Caki2 (cell line): ENCODE measurements at places on chromosomes 12 and 14.

GRCh38 chr14:69753860-69754259 is 13.1 kb upstream of the SRSF5 start:
- DNase-seq = no peak

- DNase-seq = peak; percentile 31
Observed at GRCh38 chr12:125604976-125605375, 539.7 kb downstream of the AACS start.

DNA sequence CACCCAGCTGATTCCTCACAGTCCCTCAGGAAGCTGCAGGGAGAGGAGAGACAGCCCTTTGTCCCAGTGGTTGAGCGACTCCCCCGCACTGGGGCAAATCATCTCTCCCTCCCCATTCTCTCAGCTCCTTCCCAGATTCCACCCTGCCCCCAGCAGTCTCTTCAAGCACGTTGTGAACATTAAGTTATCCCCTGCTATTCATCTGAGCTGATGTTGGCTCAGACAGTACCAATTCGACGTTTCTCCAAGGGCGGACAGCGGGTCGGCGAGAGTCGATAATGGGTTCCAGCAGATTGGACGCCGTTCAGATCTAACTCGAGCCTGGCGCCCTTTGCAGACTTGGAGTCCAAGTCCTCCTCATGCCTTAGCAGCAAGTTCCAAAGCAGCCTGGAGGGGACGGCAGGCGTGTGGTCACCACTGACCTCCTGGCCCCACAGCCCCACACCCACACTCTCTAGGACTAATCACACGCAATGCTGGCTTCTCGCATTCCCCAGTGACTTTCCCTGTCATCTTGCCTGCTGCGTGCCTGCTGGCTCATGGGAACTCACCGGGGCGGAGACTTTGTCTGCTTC is 245.9 kb downstream of the CHST11 start:
- no peak for DNase-seq

- no peak for DNase-seq
Observed at GRCh38 chr14:102902523-102903247, 19.8 kb upstream of the AMN start.

DNA sequence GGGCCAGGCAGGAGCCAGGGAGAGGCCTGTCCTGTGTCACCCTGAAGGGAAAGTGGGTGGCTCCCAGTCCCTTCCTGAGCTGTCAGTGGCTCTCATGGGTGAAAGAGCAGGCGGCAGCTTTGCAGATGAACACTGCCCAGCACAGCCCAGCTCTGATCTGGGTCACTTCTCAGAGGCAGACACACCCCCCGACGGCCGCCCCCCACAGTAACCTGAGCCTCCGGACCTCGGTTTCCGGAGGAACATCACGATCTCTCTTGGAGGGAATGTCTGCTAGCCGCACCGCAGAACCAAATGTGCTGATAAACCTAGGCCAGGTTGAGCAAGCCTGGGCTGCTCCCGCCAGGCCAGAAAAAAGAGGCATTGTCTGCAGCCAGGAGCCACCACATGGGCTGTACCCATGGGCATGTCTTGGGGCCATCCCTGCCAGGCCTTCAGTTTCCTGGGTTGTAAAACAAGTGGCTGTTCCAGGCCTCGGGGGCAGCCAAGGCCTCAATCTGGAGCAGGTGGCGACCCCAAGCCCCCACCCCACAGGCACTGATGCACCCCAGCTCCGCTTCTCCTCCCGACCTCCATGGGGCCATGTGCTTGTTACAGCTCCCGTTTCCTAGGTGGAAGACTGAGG is 57.6 kb downstream of the NCOR2 start:
- peak; percentile 87 for DNase-seq

DNA sequence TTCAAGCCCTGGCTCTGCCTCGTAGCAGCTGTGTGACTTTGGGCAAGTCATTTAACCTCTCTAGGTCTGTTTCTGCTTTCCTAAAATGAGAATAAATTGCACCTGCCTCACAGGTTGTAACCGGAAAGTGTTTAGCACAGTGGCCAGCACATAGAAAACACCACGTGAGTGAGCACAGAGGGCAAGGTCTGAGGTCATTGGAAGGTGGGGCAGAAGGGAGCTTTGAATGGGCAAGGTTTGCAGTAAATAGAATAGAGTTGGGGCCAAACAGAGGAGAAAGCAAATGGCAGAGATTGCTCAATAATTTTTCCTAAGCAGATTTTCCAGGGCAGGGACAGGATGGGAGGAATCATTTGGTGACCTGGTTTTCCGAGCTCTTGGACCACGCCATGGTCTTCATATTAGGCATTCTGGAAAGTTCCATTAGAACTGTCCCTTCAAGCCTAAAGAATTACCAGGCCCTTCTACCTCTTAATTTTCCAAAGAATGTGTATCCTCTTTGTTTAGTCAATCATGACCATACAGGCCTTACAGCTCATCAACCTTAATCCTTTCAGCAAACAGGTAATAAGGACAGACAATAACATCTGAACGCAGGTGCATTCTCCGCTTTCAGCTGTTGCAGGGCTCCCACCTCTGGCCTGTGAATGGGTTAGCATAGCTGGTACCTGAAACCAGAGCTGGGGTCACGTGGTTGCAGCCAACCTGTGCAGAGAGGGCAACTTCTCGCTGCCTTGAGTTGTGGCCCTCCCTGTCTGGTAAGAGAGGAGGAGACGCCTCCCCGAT is 53.8 kb downstream of the VWF start:
- DNase-seq = no peak

GRCh38 chr14:67710209-67710608 is 8.5 kb downstream of the RDH12 start:
- DNase-seq = no peak

DNA sequence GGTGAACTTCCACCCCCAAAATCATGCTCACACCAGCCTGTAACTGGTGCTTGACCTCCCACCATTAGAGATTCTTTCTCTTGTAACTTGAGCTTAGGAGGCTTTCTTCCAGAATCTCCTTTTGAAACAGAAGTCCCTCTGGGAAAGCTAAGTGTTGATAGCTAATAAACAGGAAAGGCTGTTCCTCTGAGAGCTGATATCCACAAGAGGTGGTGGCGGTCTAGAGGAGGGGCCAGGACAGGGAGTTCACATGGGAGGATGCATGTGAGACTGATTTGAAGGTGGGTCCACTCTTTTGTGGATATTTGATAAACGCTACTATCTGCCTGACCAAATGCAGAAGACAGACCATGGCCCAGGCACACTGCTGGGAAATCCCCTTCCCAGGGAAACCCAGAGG is 10.2 kb upstream of the PRMT8 start:
- DNase-seq = no peak

- DNase-seq = no peak
Observed at GRCh38 chr12:102730996-102731395, 186.0 kb downstream of the PAH start.

- DNase-seq = no peak
Observed at GRCh38 chr12:662566-663292, 516 bp downstream of the NINJ2 start.

DNA sequence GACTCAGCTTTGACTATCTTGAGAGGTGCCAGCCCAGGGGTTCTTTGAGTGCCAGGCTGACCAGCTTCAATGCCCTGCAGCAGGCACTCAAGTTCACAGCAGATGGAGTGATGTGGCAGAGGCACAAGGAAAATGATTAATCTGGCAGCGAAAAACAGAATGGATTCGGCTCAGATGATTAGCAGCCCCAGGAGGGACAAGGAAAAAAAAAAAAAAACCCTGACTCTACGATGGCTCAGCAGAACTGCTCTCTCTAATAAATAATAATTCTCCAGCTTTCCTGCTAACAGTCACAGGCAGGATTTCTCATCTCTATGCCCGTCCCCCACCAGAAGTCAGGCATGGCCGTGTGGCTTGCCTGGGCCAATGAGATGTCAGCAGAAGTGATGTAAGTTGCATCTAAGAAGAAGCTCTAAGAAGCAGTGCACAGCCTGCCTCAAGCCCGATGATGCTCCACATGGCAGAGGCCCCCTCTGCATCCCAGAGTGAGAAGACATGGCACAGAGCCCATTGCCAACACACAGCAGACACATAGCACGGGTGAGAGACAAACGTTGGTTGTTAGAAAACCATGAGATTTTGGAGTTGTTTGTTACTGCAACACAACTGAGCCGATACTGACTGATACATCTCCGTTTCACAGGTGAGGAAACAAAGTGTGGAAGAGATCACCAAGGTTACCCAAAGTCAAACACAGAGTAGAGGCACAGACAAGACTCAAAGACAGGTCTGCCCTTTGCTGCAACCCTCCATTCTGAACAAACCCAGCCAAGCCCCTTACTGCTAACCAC is 111.0 kb downstream of the SCARB1 start:
- peak; percentile 97 for DNase-seq

DNA sequence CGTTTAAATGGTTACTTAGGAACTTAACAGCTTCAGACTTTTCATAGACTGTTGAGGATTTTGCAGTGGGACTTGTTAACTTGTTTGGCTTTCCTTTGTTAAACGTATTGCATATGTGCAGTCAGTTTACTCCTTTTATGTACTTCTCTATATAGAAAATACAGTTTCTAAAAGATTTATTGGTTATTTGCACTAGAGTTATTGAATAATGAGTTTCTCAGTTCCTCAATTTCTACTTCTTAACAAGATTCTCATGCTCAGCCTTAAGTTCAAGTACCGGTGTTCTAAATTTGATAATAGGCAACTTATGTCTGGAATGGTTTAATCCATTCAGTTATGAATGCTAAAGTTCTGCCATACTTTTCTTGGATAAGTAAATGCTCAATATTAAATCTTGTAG is 919 bp downstream of the PSMA3 start:
- no peak for DNase-seq

GRCh38 chr14:65336191-65336591 is 76.3 kb upstream of the FUT8 start:
- no peak for DNase-seq

DNA sequence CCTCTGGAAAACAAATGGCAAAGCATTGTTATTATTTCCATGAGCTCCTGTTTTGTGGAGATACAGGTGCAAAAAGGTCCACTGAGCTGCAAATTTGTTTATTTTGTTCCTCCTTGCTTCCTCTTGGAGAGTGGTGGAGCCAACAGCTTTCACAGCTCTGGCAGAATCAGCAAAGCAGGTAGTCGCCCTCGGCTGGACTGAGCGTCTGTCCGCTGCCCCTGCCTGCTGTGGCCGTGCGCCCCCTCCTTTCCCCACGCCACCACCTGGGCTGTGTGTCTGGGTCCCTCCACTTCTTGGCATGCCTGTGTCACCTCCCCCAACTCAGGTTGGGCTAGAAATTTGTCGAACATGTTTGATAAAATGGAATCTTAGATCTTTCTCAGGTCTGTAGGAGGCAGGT is 188.2 kb downstream of the TSPAN9 start:
- DNase-seq = no peak

GRCh38 chr12:53211476-53212381 is 4.7 kb upstream of the ITGB7 start:
- no peak for DNase-seq

DNA sequence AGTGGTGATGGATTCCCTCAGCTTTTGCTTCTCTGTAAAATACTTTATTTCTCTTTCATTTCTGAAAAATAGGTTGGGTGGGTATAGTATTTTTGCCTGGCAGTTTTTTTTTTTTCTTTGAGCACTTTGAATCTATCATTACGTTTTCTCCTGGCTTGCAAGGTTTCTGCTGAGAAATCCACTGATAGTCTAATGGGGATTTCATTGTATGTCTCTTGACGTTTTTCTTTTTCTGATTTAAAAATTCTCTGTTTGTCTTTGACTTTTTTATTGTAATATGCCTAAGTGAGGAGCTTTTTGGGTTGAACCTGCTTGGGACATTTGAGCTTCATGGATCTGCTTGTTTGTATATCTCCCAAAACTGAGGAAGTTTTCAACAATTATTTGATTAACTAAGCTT is 606.0 kb downstream of the KCNH5 start:
- DNase-seq = no peak

DNA sequence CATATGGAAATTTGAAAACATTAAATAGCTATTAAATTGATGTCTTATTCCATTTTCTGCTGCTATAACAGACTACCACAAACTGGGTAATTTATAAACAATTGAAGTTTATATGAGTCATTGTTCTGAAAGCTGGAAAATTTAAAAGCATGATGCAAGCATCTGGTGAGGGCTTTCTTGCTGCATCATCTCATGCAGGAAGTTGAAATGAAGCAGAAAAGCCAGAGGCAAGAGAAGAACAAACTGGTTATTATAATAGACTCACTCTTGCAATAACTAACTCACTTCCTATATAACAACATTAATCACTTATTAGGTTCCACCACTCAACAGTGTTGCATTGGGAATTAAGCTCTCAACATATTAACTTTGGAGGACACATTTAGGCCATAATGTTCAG is 1277.4 kb downstream of the LRFN5 start:
- peak; percentile 64 for DNase-seq

GRCh38 chr14:51468523-51468922 is 183.2 kb upstream of the FRMD6 start:
- DNase-seq = no peak

DNA sequence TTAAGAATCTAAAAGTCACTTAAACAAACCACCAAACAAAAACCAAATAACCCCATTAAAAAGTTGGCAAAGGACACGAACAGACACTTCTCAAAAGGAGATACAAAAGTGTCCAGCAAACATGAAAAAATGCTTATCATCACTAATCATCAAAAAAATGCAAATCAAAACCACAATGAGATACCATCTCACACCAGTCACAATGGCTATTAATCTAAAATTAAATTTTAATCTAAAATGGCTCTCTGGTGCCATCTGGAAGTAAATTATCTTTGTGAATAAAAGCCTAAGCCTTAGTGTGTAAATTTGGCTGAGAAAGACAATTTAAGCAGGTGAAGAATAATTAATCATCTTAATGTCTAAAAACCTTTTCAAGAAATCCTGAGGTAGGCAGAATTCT is 204.5 kb upstream of the PPFIA2 start:
- DNase-seq = peak; percentile 96

GRCh38 chr14:57390806-57391516 is 575 bp downstream of the NAA30 start:
- DNase-seq = peak; percentile 56

DNA sequence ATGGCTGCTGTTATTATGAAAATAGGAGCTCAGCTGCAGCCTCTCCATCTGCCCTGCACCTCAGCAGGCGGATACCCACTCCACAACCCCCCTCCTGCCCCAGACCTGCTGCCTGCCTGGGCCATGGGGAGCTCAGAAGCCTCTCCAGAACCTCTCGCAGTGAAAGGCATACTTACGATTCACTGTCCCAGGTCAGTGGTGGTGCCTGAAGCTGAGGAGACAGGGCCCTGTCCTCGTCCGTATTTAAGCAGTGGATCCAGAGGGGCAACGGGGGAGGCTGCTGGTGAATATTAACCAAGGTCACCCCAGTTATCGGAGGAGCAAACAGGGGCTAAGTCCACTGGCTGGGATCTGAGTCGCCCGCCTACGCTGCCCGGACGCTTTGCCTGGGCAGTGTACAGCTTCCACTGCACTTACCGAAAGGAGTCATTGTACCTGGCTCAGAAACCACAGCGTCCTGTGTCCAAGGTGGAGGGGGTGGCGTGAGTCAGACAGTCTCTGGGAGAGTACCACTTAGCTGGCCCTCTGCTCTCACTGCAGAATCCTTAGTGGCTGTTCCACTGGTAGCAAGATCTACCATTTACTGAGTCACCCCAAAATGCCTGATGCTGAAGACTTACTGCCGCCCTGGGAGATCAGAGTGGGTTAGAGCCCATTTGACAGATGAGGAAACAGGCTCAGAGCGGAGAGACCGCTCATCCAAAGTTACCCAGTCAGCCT is at the start of gene SERPINA1:
TSS of gene SERPINA1 (minus strand) at position 219 of the 720 bp plus-strand sequence. CDS start 5,365 bp downstream, outside the sequence.
- peak; percentile 2 for DNase-seq

GRCh38 chr12:63857771-63858670 is 13.5 kb downstream of the SRGAP1 start:
- DNase-seq = peak; percentile 76
